ENCODE measurements at places on chromosomes 12 and 14.

- no peak for DNase-seq
These were observed 63.9 kb downstream of the EFCAB11 start for GRCh38 chr14:89890589-89890988.

DNA sequence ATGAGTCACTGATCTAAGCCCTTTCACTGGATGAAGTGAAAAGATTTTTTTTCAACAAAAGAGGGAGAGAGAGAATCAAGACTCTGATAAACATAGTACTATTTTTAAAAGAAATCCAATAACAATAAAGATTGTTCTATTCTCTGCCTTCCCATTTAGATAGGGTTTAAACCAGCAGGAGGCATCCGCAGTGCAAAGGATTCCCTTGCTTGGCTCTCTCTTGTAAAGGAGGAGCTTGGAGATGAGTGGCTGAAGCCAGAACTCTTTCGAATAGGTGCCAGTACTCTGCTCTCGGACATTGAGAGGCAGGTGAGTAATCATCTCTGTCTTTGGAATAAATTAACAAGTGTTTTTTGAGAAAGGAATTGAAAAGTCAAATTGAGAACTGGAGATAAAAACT lies 124.9 kb downstream of the DERA start:
- no peak for DNase-seq

DNA sequence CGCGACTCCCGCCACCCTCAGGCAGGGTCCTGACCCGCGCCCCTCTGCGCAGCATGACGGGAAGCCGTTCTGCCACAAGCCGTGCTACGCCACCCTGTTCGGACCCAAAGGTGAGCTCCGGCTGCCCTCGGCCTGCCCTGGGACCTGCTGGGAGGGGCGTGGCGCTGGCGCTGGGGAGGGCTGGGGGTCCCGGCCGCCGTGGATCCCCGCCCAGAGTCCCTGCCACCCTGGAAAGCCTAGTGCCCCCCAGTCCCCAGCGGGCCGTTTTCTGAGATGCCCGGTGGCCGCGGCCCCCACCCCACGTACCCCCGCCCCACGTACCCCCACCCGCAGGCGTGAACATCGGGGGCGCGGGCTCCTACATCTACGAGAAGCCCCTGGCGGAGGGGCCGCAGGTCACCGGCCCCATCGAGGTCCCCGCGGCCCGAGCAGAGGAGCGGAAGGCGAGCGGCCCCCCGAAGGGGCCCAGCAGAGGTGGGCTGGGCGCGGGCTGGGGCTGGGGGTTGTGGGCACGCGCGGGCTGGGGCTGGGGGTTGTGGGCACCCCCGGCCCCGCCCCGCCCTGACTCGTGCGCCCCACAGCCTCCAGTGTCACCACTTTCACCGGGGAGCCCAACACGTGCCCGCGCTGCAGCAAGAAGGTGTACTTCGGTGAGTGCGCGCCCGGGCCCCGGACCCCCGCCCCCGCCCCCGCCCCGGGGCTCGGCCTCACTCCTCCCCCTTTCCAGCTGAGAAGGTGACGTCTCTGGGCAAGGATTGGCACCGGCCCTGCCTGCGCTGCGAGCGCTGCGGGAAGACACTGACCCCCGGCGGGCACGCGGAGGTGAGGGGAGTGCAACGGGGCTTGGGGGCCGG lies 4.0 kb downstream of the CRIP2 start:
- DNase-seq, result no peak

DNA sequence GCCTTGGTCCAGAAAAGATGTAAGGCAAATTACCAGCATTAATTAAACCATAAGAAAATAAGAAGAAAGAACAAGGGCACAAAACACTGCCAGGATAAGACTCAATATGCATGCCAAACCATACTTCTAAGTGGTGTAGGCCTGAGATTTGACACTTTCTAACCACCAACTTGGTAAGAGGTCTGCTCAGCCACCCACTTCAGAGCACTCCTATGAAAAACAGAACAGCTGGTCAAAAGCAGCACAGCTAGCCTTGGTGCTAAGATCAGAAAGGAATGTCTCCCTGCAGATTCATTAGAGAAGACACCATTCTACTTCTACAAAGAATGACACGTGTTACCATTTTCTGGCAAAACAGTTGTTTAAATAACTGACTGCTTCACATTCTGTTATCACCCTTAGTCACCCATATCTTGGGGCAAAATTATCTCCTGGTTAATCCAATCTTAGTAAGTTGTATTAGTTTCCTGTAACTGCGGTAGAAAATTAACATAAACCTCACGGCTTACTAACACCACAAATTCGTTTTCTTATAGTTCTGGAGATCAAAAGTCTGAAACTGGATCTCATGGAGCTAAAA lies 13.2 kb downstream of the RPS6KA5 start:
- no peak for DNase-seq

- no peak for DNase-seq
These were observed 16.5 kb downstream of the JAG2 start for GRCh38 chr14:105151838-105152793.

- peak; percentile 50 for DNase-seq
These were observed 8.1 kb upstream of the RABGGTA start for GRCh38 chr14:24279301-24280186.

DNA sequence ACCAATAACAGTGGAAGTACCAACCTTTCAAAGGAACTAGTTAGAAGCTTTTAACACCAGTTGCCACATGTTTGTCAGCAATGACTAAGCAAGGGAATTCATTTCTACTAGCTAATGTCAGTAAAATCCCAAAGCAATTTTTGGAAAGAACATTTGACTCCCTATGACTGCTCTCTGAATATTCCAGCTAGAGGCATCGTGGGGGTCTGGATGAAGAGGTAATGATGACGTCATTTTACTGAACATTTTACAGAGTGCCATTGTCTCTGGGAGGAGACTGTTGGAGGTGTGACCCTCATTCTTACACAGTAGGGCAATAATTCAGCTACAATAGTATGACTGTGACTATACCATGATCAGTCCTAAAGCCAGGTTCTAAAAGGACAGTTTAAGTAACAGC lies 204.8 kb downstream of the ITPR2 start:
- no peak for DNase-seq

GRCh38 chr12:129481921-129482320 lies 421.9 kb downstream of the TMEM132D start:
- DNase-seq, result no peak

- no peak for DNase-seq
These were observed 7.2 kb upstream of the SSPN start for GRCh38 chr12:26188127-26188526.

- no peak for DNase-seq
These were observed 130.4 kb downstream of the GRIP1 start for GRCh38 chr12:66548338-66549049.

GRCh38 chr12:25755136-25755970 lies 202.3 kb upstream of the LMNTD1 start:
- no peak for DNase-seq

- peak; percentile 18 for DNase-seq
These were observed 282.1 kb downstream of the RPS29 start for GRCh38 chr14:49303946-49304516.

GRCh38 chr12:47820631-47821345 lies 1.1 kb upstream of the HDAC7 start:
- no peak for DNase-seq

DNA sequence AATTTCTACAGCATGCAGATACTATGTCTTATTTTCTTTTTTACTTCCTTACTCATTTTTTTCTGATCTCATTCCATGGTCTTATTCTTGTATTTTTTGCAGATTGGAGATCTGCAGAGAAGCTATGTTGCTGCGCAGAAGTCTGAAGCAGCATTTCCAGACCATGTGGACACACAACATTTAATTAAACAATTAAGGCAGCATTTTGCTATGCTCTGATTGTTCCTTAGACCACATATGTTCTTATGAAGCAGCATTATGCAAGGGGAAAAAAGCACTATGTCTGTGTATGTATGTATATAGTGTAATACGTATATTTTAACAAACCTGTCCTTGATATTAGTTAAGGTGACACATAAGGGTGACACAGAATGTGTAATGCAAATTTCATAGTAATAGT lies 52.7 kb downstream of the TTC8 start:
- DNase-seq, result no peak

GRCh38 chr14:63996625-63997220 lies 143.9 kb downstream of the SYNE2 start:
- DNase-seq, result no peak

- DNase-seq, result no peak
These were observed 58.3 kb downstream of the PELI2 start for GRCh38 chr14:56176530-56176929.

GRCh38 chr12:57621497-57622292 lies 10.5 kb downstream of the ARHGEF25 start:
- peak; percentile 62 for DNase-seq

- DNase-seq, result no peak
These were observed 2.3 kb downstream of the YY1 start for GRCh38 chr14:100241279-100241678.

DNA sequence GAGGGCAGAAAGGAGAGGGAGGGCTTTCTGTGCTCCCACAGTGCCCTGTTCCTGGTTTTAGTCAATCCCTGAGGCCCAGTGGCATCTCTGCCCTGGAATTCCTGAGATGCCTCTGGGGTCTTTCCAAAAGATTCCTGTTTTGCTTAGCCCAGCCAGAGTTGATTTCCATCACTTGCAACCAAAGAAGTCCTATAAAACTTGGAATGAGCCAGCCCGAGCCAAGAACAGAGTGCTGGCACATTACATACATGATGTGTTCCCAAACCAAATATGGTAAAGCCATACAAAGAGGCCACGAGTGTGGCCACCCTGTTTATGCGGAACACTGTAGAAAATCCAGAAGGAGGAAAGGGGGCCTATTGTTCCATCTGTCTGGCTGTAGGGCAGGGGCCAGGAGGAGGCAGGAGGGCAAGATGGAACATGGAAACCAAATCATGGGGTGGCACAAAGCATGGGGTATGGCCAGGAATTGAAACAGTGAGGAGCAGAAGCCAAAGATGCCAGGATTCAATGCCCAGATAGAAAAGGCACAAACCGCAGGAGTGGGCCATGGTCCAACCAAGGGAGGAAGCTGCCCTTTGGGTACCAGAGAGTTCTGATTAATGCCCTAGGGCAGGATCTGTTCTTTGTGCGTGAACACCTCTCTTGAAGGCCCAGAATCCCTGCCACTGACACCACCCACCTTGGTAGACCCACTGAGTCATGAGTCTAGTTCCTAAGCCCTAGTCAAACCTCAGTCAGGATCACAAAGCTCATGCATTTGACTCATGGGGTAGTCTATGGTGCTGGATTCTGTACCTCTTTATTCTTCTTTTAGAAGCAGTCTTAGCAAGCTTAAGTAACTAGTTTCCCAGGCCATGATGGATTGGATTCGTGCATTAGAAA lies 75.2 kb downstream of the LRRC74A start:
- no peak for DNase-seq

DNA sequence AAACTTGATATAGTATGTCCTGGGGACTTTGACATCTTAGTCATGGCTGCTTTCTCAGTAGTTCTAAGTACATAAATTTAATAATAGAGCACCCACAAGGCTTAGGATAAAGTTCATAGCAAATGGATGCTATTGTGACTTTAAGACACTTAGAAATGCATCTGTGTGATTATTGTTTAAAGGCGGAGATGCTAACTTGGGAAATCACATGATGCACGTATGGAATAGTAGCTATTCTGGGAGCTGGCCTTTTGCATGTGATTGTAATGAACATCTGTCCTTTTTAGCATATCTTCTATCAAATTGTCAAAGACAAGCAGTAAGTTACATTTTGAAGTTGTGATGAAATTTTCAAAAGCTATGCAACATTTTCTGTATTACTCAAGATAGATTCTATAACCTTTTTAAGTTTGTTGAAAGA lies 46.7 kb upstream of the ATP2A2 start:
- DNase-seq, result no peak

DNA sequence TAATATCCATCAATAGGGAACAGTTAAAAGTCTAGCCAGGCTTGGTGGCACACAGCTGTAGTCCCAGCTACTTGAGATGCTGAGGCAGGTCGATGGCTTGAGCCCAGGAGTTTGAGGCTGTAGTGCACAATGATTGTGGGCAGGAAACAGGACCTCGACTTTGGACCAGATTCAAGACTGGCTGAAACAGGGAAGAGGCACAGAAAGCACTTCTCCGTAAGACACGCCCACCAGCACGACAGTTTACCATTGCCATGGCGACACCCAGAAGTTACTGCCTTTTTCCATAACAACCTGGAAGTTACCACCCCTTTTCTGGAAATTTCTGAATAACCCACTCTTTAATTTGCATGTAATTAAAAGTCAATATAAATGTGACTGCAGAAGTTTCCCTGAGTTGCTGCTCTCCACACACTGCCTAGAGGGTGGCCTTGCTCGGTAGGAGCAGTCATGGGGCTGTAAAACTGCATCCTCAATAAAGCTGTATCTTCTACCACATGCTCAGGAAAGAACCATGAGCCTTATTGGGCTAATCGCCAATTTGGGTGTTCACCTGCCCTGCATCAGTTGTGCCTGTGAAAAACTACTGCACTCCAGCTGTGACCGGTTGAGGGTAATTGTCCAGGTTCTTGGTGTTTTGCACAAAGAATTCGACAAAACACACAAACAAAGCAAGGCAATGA lies 4.6 kb upstream of the LRRC23 start:
- no peak for DNase-seq

DNA sequence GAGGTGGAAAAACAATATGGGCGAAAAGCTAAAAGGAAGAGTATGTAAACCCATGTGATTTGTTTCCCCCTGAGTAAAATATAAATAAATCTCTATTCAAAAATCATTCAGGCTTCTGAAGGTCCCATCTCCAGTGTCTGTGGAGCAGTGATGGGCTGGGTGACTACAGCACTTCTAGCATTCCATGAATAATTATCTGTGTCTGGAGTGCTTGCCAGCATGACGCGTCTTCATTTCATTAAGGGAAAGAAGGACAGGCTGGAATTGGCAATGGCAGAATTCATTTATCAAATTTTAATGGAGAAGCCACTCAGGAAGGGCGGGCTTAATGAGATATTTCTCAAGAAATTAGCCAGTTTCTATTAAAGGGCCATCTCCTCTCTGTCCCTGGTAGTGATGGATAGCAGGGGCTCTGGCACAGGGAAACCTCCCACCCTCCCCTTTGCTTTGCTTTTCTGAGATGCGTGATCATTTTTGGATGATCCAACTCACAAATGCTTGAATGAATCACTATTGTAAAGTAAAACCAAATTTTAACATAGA lies 916.3 kb upstream of the SEL1L start:
- DNase-seq, result no peak

DNA sequence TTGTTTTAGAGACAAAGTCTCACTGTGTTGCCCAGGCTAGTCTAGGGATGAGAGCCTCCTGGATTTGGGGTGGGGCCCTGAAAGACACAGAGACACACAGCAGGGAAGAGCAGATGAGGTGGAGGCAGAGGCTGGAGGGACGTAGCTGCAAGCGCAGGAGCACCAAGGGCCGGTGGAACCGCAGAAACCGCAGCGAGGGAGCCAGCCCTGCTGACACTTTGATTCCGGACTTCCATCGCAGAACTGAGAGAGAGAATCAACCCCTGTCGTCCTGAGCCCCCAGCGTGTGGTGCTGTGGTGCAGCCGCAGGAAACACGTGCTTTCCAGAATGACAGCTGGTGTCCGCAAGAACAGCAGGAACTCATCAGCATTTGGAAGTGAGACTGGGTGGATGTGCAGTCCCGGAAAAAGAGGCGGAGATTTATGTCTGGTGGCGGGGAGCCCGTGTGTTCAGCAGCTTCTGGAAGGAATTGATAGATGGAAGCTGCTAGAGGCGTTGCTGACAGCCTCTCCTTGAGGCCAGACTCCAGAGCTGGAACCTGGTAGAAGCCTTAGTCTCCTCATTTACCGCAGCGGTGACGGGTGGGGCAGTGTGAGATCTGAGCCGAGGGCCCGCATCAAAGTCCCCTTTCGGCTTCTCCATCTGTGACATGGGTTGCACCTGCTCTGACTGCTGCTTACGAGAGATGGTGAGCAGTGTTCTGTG lies 21.9 kb upstream of the KLC1 start:
- DNase-seq, result peak; percentile 79

- DNase-seq, result no peak
These were observed 57.1 kb downstream of the GALC start for GRCh38 chr14:87935886-87936285.

- no peak for DNase-seq
These were observed 11.7 kb downstream of the KDM2B start for GRCh38 chr12:121568971-121569751.
